HCT116 (cell line): ENCODE measurements at places on chromosomes 4 and X.

GRCh38 chr4:6516762-6517161 lies 44.3 kb upstream of the PPP2R2C start:
- no peak for DNase-seq

DNA sequence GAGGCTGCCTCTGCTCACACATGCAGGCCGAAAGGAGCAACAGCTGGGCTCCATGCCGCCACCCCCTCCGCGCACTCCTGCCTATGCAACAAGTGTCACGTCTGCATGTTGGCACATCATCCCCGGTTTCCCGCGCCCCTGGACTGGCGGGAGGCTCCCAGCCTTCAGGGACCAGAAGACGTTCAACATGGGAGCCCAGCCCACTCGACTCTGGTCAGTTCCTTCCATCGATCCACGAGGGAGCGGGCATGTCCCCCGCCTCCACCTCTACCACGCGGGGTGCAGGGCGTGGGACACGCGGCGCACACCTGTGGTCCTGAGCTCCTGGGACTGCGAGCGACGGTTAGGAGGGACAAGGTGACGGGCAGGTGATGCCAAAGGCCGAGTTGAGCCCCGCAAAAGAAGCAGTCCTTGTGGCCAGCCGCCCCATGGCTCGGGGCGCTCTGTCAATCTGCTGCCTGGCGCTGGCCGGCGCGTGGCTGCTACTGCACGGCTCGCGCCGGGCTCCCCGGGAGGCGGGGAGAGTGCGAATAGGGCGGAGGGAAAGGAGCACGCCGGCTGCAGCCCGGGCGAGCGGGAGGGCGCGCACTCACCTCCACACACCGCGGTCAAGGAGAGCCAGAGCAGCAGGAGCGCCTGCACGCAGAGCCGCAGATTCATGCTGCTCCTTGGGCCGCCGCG lies 645 bp downstream of the APLN start:
- DNase-seq, result no peak

- DNase-seq, result no peak
Measured at GRCh38 chr4:151031831-151032605, 16.9 kb upstream of the LRBA start.

DNA sequence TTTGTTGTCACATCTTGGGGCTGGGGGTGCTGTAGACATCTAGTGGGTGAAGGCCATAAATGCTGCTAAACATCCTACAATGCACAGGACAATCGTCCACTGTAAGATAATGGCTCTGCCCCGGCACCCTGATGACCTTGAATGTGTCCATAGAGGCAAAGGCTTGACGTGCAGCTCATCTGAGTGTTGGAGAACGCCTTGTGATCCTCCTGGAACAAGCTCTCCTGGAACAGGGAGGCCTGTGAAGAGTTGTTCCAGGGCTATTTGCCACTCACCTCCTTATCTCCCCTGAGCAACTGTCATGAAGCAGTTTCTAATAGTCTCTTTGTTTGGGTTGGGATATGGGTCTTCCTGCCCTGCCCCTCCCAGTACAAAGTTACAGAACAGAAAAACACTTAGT lies 15.2 kb upstream of the PCYT1B start:
- no peak for DNase-seq

DNA sequence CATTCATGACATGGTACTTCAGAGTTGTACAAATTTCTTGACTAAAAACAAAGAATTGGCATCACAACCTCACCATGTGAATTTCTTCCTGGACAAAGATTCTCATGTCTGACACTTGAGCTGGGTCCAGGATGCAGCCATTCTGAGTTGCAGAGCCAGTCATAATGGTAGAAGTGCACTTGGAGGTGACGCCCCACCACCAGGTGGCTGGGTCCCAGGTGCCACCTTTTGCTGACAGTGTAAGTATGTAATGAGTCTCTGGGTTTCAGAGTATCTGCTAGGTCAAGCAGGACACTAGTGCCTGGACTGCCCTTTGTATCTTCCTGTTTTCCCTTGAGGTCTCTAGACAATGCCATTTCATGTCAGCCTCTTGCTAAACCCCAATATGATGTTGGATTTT lies 36.6 kb upstream of the WDR1 start:
- no peak for DNase-seq

- DNase-seq, result no peak
Measured at GRCh38 chrX:107768051-107768450, 7.5 kb downstream of the TSC22D3 start.

DNA sequence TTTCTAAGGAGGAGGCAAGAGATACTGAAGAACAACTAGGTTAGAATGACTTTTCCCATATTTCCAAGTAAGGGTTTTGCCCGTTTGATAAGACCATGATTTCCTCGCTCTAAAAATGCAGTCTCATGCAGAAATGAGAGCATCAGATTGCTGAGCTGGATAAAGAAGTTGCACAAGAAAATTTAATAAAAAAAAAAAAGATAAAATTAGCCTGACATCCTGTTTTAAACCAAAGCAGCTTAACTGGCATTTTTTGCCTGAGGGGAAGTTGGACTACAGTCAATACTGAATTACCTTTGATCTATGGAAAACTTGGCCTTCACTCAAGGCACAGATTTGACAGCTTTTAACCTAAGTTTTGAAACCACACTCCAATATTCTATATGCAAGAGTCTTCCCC lies 208.4 kb downstream of the GASK1B start:
- no peak for DNase-seq

DNA sequence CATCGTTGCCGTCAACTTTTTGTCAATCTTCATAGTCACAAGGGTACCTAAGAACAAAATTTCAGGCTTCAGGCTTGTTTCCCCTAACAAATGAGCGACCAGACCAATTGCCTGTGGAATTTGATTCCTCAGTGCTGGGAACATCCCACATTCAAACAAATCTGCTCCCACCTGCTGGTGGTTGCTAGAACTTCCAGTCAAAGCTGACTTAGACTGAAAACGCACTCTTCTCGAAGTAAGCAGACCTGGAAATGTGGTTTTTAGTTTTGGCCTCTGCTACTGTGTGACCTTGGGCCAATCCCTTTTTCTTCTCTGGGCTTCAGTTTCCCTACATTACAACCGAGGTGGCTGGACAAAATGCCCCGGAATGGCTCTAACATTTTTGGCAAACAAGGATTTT lies 1.8 kb upstream of the GABRQ start:
- DNase-seq, result peak; percentile 59

DNA sequence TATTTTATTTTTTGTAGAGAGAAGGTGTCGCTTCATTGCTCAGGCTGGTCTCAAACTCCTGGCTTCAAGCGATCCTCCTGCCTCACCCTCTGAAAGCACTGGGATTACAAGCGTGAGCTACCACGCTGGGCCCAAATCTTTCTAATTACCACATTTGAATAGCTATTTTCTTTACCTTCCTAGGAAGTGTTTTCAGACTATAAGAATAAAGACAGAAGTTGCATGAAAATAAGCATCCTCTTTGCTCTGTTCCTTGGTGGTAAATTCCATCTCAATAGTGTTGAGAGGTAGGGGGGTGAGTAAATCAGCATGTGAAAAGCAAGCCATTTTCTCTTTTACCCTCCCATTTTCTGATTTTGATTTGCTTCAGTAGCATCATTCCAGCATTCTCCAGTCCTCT lies 122.4 kb downstream of the LARP7 start:
- DNase-seq, result no peak

DNA sequence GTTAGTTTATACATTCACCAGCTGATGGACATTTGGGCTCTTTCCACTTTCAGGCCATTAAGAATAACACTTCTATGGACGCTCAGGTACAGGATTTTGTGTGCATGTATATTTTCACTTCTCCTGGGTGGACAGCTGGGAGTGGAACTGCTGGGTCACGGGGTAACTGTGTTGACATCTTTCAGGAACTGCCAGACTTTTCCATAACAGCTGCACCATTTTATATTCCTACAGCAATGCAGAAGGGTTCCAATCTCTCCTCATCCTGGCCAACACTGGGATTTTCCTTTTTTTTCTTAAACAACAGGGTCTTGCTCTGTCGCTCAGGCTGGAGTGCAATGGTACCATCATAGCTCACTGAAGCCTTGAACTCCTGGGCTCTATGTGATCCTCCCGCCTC lies 11.9 kb downstream of the HAUS7 start:
- DNase-seq, result no peak

GRCh38 chrX:141375011-141375760 lies 132.9 kb upstream of the SPANXC start:
- DNase-seq, result no peak

- DNase-seq, result peak; percentile 12
Measured at GRCh38 chr4:150237110-150237872, 159.0 kb downstream of the DCLK2 start.

DNA sequence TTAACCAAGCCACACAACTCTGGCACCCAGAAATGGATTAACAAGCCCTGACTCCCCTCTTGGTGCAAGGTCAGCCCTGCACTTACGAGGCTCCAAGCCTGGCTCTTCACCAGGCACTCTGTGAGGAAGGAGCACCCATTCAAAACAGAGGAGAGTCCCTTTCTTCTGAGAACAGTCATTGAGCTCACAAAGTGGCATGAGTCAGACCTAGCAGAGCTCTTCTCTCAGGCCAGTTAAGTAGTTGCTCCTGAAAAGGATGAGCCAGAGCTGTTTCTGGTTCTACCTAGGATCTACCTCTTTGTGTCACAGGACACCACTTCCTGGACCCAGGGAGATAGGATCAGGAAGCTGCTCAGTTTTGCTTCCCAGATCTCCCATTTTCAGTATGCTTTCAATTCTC lies 48.2 kb downstream of the EVC2 start:
- DNase-seq, result no peak

DNA sequence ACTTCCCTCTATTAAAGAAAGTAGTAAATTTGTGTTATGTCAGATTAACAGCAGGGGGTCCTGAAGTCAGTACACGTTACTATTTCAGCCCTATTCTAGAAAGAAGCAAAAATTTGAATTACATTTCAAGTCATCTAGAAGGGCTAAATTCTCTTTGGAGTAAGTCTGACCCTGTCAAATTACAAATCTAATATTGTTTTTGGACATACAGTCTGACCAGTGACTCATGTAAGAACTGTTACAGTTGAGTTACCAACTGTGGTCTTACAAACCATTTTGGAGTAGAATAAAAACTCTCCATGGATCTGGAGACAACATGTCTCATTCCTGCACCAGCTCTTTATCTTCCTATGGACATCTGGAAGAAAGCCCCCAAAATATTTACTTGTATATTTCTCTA lies 36.0 kb upstream of the GYPA start:
- DNase-seq, result no peak

- DNase-seq, result peak; percentile 12
Measured at GRCh38 chr4:70531981-70532380, 13.6 kb downstream of the AMTN start.

GRCh38 chr4:158837527-158838141 lies 68.8 kb downstream of the FNIP2 start:
- DNase-seq, result no peak

DNA sequence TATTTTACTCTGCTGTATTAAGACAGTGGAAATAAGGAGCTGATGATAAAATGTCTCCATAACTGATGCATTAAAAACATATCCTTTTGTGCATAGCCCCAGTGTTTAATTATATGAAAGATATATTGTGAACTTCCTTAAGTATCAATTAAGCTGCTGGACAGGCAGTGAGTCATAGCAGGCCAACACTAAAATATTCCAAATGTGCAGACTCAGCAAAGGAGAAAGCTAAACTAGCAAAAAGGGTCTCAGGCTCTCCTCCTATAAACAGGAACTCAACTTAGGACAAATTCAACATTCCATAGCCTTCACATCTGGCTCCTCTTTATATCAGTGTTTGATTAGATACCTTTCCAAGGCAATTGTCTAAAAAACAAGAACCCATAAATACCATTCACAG lies 15.6 kb downstream of the TNMD start:
- no peak for DNase-seq

DNA sequence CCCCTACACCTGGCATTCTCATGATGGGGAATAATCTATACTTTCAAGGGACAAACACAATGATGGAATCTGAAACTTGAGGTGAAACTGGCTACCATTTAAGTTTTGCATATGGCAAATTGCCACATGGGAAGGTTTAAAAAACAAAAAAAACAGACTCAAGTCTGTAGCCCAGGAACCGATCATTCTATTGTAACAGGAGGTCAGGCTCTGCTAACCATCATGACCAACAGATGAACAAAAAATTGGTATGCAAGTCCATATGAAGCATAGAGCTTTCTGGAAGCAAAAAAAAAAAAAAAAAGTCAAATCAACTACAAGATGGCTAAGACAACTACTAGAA lies 594.3 kb upstream of the DIPK2B start:
- DNase-seq, result no peak

DNA sequence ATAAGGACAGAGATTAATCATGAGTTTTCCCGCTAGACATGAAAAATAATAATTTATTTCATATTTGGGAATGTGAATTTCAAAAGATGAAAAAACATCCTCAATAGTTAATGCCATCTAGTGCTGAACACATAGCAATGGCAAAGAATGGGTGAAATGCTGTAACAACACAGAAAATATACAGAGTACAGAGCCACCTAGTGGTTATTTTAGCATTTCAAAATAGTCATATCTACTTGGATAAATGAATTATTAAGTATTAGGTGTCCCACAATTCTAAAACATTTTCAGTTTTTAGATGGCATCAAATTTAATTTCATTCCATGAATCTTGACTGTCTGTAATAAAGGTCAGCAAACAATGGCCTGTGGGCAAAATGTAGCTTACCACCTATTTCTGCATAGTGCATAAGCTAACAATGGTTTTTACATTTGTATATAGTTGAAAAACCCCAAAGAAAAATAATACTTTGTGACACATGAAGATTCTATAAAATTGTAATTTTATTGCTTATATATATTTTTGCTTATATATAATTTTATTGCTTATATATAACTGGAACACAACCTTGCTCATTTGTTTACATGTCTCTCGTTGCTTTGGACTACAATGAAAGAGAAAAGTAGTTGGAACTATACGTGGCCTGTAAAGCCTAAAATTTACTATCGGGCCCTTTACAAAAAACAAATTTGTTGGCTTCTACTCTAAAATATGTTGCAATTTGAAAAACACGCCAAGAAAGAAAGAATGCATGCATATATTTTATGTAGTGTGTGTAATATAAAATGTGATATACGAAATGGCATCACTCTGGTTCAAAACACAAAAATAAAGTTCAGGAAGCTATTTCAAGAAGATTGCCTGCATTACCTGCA lies 99.1 kb upstream of the FAM47C start:
- peak; percentile 4 for DNase-seq

DNA sequence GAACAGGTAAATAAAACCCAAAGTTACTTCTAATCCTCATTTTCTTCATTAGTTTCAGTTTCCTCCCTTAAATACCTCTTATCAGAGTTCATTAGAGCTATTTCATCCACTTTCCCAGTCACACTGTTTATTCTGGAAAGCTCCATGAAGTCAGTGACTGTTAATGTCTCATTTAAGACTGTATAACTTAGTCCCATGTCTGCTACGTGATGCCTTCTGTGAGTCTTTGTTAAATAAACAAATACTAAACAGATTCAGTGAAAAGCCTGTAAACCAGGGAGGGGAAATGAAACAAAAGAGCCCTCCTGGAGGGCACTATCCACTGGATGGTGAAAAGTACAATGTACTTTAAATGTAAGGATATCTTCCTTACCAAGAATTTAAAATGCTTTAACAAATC lies 24.7 kb downstream of the ACE2 start:
- no peak for DNase-seq

GRCh38 chr4:147578051-147578476 lies 39.1 kb upstream of the TMEM184C start:
- peak; percentile 55 for DNase-seq

- no peak for DNase-seq
Measured at GRCh38 chrX:13899607-13900006, 82.7 kb upstream of the GPM6B start.

- no peak for DNase-seq
Measured at GRCh38 chrX:10090319-10090718, 66.5 kb upstream of the CLCN4 start.
